Esophagus squamous epithelium (tissue), 5 donors: ENCODE measurements at places on chromosomes 12 and 14.

DNA sequence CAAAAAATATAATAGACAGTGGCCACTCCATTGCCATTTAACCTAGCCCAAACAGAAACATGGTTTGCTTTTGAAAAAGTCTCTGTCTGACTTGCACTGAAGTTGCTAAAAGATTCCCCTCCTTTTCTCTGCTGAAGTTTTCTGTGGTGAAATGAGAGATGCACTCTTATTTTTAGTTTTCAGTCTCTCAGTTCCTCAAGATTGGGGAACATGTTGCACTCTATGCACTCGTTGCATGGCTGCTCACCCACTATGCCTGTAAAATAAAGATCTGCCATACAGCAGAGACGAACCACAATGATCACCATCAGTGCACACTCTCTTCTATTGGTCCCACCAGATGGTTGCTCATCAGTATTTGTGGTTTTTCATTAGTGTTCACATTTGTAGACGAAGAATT is 13.1 kb upstream of the DAAM1 start:
- no peak for DNase-seq

DNA sequence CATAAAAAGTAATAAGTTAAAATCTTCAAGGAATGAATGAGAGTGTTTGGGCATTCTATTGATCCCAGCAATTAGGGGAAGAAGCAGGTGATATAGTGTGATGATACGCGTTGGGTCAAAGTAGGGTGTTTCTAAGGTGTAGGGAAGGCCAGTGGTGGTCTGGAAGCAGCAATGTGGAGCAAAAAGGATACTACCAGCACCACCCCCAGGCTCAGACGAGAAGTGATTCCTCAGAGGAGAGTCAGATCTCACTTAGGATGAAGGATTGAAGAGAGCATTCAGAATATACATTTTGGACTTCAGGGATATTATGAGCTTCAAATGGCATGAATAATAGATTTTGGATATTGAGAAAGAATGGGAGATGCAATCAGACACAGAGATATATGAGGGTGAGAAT is 497.6 kb downstream of the RMST start:
- DNase-seq: no peak

GRCh38 chr12:48067250-48067938 is 38.5 kb downstream of the SENP1 start:
- no peak for DNase-seq

- peak; percentile 7 for DNase-seq
Observed at GRCh38 chr14:21382886-21383847, 652 bp downstream of the SUPT16H start.
